HEK293T (cell line): ENCODE measurements at places on chromosomes 2 and 18.
A peak's percentile ranks its signal among the peaks of the same experiment; 100 is the strongest.

DNA sequence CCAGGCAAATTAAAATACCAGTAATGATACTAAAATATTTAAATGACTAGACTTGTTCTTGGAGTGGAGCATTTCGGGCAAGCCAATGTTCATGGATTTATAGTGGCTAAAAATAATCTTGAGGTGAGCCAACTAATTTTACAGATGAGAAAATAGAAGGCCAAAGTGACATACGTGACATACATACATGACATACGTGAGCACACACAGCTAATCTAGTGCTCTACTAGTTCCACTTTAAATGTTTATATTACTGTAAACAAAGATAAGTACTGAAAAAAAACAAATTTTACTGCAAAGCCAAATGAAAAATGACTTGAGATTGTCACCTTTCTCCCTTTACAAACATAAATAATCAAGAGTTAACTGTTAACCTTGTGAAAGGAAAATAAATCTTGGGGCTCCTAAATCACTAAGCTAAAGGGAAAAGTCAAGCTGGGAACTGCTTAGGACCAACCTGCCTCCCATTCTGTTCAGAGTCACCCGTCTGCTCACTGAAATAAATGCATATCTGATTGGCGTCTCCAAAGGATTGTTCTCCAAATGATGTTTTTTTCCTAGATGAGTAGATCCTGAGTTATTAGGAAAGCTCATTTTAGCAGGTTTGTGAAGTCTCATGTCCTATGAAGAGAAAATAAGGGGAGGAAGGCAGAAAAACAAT is 96.7 kb downstream of the PMS1 start:
- DNase-seq = no peak

DNA sequence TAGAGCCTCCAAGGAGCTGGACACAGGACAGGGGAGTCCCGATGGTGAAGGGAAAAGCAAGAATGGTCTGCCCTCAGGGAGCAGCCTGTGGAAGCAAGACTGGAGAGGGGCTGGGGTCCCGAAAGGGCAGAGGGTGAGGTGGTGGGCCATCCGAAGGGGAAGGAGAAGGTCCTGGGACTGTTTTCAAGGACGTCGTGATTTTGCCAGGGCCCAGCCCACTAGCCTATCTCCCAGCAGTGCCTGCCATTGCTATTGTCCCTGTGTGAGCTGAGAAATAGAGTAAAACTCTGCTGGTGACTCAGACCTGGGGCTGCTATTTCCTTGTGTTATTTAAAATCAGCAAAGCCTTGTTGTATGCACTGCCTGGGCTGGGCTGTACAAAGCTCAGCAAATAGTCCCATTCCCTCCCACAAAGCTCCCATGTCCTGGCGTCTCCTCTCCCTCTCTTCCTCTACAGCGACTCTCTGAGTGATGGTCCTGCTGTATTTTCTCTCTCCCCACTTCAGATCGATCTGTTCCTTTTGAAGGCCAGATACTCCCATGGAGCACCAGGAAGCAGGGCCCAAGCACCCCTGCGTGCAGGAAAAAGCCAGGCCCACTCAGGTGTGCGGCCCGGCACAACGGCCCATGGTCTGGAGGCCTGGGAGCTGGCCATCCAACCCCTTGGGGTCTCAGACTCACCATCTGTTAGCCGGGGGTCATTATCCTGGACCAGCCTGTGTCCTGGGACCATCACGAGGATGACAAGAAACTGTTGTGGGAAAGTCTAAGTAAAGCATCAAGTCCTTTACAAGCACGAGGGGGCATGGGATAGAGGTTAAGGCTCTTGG is 65.0 kb upstream of the OTOF start:
- no peak for DNase-seq

DNA sequence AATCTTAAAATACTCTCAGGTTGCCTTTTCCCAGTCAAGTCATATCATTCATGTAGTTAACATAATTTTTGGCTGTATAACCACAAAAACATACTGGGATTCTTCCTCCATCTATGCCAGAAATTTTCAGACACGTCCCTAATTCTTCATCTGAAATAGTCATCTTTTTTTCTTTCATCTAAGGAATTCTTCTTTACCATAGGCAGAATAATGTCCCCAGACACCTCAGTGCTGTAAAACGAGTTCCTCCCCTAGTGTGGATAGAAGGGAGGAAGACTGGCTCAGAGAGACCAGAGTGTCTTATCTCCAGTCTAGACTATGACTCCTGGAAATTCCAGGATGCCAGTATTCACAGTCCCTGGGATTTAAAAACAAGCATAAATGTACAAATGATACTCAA is 127.8 kb downstream of the MREG start:
- DNase-seq = no peak

GRCh38 chr18:79503406-79503805 is 107.7 kb downstream of the NFATC1 start:
- no peak for DNase-seq

- DNase-seq = no peak
These were observed 72.8 kb upstream of the FANCL start for GRCh38 chr2:58313926-58314325.

- DNase-seq = peak; percentile 56
These were observed 62.9 kb downstream of the ZNF521 start for GRCh38 chr18:25289001-25289631.

GRCh38 chr2:31933066-31933465 is 77.7 kb downstream of the MEMO1 start:
- no peak for DNase-seq

DNA sequence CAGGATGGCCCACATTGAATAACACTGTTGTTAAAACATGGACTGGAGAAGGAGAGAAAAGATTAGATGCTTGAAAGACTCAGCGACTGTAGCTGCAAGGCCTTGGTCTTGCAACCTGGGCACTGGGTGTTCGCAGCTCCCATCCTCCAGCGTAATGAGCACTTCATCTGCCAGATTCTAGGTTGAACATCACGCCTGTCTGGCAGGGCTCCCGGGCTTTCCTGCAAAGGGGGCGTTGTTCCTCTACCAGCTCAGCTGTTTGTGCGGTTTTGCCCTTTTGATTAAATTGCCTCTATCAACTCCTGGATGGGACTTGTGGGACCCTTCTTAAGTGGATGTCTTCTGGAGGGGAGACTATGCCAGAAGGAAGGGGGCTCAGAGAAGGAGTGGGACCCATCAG is 215.4 kb downstream of the KLHL29 start:
- no peak for DNase-seq

DNA sequence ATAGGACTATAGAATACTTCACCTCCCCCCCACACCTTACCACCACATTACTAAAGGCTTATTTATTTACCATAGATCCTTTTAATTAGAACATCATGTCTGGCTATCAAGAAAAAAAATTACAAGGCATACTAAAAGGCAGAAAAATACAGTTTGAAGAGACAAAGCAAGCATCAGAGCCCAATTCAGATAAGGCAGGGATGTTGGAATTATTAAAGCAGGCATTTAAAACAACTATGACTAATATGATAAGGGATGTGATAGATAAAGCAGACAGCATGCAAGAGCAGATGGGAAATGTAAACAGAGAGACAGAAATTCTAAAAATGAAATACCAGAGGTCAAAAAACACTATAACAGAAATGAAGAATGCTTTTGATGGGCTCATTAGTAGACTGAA is 55.4 kb upstream of the SMIM21 start:
- no peak for DNase-seq

- no peak for DNase-seq
These were observed 32.8 kb downstream of the TTC32 start for GRCh38 chr2:19868701-19869580.

GRCh38 chr18:43819873-43820272 is 542.6 kb upstream of the SYT4 start:
- DNase-seq = no peak

DNA sequence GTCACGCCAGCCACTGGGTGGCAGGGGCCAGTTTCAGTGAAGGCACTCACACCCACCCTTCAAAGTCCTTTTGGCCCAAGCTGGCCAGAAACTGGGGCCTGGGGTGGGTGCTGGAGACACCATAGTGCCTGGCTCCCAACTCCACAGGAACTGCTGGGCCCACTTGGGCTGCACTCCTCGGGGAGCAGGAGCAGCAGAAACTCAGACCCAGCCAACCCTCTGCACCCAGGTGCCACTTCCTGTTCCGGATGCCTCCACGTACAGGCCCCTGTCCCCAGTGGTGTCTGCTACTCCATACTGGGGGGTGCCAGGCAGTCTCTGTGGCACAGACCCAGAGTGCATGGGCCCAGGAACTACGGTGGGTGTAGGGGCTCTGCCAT is 42.5 kb upstream of the ZNF519 start:
- no peak for DNase-seq

DNA sequence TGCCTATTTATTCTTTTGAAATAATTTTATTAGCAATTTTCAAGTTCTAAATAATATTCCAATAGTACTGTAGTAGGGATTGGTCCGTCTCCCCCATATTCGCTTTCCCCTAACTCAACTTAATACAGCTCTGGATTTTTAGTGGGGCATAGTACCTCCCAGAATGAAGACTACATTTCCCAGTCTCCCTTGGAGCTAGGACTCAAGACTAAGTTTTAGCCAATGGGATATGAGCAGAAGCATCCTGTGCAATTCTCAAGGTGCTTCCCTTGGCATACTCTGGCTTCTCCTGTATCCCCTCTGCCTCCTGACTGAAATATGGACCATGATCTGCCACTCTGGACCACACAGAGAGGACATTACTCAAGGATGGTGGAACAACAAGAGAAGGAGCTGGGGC is 24.1 kb downstream of the ST3GAL5 start:
- DNase-seq = no peak

GRCh38 chr2:224584111-224584784 is 915 bp downstream of the CUL3 start:
- peak; percentile 26 for DNase-seq

GRCh38 chr2:7924023-7924762 is 757.7 kb upstream of the ID2 start:
- no peak for DNase-seq

DNA sequence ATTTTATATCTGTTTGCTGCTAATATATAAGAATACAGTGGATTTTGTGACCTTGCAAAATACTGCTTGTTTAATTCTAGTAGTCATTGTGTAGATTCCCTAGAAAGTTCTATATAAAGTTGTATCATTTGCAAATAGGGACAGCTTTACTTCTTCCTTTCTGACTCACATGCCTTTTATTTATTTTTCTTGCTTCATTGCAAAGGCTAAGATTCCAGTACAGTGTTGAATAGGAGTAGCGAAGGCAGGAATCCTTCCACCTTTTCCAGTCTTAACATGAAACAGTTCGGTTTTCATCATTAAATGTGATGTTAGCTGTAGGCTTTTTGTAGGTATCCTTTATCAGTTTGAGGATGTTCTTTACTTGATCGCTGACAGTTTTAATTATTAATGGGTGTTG is 58.1 kb downstream of the DGKD start:
- DNase-seq = no peak

- no peak for DNase-seq
These were observed 14.6 kb downstream of the TTR start for GRCh38 chr18:31606265-31606664.

DNA sequence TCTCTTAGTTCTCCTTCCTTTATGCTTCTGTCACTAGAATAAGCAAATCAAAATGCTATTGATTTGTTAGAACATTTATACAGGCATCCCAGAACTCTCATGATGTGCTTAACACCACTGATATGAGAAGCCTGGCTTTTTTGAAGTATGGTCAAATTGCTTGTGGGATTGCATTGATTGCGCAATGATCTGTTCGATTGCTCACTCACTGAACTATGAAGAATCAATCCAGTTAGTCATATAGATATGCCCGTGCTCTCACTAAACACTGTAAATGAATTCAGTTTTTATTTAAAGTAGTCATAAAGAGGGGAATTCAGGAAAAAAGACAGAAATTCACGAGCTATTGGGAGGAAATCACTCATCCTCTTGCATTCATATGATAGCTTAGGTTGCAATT is 1237.8 kb downstream of the SUCLG1 start:
- no peak for DNase-seq

GRCh38 chr2:178392215-178392614 is 58.8 kb downstream of the PRKRA start:
- DNase-seq = no peak

DNA sequence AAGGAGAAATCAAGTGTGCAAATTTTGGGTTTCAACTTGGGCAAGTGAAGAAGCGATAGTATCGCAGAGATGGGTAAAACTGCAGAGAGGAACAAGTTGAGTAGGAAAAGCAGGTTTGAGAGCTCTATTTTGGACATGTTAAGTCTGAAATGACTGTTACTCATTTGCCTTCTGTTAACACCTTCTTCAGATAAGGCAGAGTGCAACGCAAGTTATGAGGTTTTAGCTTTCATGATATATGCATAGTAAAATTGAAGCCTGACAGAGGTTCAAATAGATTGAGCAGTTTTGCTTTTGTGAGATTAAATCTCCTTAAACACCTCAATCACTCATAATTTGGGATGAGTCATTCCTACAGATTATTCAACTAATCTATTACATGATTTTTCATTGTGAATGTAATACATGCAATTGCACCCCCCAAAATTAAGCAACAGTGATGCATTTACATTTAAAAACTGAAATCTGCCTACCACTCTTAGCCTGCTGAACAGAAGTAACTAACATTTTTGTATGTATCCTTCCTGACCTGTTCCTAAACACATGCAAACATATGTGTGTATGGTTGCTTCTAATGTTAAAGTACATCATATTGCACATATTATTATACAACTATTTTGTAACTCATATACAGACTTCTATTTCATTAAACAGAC is 575.4 kb downstream of the ARHGAP15 start:
- DNase-seq = no peak
